ENCODE measurements at places on chromosomes 2 and 18. TPM values are rescaled to one million over a fixed set of nuclear protein-coding genes. Genes with fewer than 3 reads are reported as not detected.

The ITPRIPL1 gene
- polyA plus RNA-seq, result 8.6 TPM

The NEMP2 gene
- 12.1 TPM for polyA plus RNA-seq

GRCh38 chr2:174333372-174334277, 1.1 kb upstream of the SP9 start:
- H3K27me3 ChIP-seq, result peaks cover 77% of the 10 kb centered on the region
- peaks cover 3% of the 10 kb centered on the region for H3K36me3 ChIP-seq
- H3K4me1 ChIP-seq, result peaks cover 42% of the 10 kb centered on the region
- H3K4me3 ChIP-seq, result peak overlapping the region; percentile 47

DNA sequence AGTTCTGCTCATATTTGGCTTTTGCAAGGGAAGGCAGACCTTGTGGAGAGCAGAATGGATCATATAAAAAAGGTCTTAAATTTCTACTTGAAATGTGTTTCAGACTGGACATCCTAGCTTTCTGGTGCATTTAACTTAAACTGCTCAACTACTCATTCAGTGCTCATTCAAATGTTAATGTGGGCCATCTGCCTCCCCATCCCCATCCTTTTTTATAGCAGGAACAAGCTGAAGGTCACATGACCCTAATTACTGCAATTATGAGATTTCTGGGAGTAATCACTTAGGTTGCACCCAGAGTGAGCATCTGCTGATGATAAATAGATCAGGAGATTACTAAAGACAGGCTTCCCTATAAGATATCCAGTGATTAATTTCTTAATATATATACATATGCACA, 96.1 kb downstream of the MAP2 start:
- no peaks in the 10 kb centered on the region for H3K36me3 ChIP-seq
- H3K27ac ChIP-seq, result no peak overlapping the region
- peaks cover 14% of the 10 kb centered on the region for H3K4me1 ChIP-seq
- DNase-seq, result no peak
- H3K4me3 ChIP-seq, result no peak overlapping the region

- H3K4me1 ChIP-seq, result peaks cover 47% of the 10 kb centered on the region
- H3K36me3 ChIP-seq, result no peaks in the 10 kb centered on the region
- peaks cover 98% of the 10 kb centered on the region for H3K27me3 ChIP-seq
- H3K4me3 ChIP-seq, result peak overlapping the region; percentile 75
Measured at GRCh38 chr2:70902067-70902442, 33.6 kb upstream of the ATP6V1B1 start.

DNA sequence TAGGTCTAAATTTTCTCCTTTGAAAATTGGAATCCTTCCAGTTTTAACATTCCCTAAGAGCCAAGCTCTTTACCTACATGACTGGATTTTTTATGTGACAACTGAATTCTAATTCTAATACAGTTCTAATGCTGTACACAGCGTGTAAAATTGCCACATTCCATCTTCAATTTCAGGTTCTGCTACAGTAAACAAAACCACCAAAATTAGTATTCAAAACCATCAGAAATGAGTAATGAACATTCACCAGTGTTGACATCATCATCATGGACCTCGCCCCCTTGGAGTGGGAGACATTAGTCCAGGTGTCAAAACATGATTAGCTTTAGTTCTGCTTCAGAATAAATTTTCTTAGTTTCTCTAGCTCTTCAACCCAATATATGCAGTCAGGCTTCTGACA, 133.6 kb downstream of the MBD2 start:
- no peaks in the 10 kb centered on the region for H3K27me3 ChIP-seq
- no peaks in the 10 kb centered on the region for H3K36me3 ChIP-seq
- H3K27ac ChIP-seq, result no peak overlapping the region
- no peak for DNase-seq

DNA sequence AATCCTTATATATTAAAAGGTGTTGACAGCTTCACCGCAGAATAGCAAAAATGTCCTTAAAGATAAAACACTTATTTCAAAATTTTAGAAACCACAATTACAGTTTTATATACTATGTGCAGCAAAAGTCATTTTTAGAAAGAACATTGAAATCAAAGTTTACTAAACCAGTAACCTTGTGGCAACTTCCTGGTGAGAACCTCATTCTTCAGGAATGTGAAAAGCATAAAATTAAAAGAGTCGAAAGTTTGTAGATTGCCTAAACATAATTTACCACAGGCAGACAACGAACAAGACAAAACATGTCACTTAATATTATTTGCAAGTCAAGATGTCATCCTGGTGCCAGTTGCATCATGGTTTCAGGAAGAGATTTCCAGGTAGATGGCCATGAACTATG, 108.3 kb upstream of the NRP2 start:
- H3K27ac ChIP-seq, result no peak overlapping the region
- no peak for DNase-seq
- H3K36me3 ChIP-seq, result peaks cover 9% of the 10 kb centered on the region
- H3K4me1 ChIP-seq, result no peaks in the 10 kb centered on the region
- no peak overlapping the region for H3K4me3 ChIP-seq
- H3K27me3 ChIP-seq, result no peaks in the 10 kb centered on the region

DNA sequence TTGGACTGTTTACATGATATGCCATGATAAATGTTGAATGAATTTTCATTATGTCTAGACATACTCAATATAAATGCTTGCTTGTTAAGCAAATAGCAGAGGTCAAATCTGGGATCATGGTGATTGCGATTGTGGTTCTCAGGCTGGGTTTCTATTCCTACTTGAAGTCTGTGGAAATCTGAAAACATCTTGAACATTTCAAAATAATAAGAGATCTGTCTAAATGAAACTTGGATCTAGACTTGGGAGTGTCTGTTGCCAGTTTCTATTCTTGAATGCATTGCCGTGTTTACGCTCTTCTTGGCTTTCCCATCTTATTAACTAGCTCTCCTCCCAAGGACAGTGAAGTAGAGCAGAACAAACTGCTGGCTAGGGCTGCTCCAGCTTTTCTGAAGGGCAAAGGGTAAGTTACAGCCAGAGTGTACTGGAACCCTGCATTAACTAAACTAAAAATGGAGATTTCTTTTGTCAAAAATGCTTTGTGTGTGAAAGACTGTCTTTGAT, 127.7 kb downstream of the DTNA start:
- H3K36me3 ChIP-seq, result no peaks in the 10 kb centered on the region
- no peak overlapping the region for H3K4me3 ChIP-seq
- no peak overlapping the region for H3K27ac ChIP-seq
- H3K4me1 ChIP-seq, result no peaks in the 10 kb centered on the region
- DNase-seq, result no peak

DNA sequence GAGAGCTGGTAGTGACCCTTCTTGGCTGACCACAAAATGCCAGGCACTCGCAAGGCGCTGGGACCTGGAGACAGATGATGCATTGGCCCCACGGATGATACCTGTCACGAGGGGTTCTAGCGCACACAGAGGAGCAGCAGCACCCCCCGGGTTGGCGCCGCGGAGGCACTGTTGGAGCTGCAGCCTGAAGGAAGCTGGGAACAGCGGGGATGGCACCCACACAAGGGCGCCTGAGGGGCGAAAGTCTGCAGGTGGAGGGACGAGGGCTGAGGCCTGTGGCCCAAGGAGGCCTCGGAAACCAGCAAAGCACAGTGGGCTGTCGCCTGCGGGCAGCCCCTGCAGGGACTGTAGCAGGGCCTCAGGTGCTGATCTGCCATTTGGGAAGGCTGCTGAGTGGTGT, 33.6 kb downstream of the FAM228A start:
- no peak for DNase-seq
- H3K36me3 ChIP-seq, result peaks cover 93% of the 10 kb centered on the region
- no peak overlapping the region for H3K4me3 ChIP-seq
- H3K27ac ChIP-seq, result no peak overlapping the region
- H3K27me3 ChIP-seq, result no peaks in the 10 kb centered on the region
- no peaks in the 10 kb centered on the region for H3K4me1 ChIP-seq

- no peak overlapping the region for H3K27ac ChIP-seq
- H3K4me1 ChIP-seq, result no peaks in the 10 kb centered on the region
- no peaks in the 10 kb centered on the region for H3K36me3 ChIP-seq
- H3K27me3 ChIP-seq, result no peaks in the 10 kb centered on the region
- no peak overlapping the region for H3K4me3 ChIP-seq
Measured at GRCh38 chr2:60309336-60309735, 244.1 kb downstream of the BCL11A start.

DNA sequence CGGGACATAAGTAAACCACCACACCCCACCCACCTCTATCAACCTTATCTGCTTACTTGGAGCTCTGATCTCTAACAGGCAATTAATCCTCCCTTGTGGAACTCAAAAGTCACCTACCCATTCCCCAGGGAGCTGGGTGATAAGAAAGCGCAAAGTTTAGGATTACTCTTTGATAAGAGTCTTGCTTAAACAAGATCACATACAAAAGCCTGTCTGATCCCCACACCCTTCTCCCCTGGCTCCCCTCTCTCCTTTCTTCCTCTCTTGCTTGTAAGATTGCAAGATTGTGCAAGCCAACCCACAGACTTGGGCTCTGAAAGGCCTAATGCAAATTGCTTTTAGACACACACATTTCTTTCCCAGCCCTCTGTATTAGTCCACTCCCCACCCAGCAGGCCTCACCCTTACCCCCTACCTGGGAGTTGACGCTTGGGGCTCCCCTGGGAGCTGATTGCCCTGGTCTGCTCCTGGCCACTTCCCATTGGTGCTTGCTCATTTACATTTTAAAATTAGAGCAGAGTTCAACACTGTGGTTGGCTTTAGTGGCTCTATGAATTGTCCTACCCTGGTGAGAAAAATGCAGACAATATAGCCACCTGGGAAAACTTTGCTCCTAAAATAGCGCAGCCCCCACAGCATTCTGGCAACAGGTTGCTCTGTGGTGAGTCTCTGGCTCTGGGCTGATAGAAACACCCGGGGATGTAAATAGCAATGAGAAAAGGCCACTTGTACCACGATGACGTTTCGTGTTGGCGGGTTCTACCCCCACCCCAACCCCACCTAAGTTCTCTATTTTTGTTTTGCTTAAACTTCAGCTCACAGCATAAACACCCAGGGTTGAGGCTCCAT, 92.8 kb upstream of the MSH2 start:
- H3K27ac ChIP-seq, result no peak overlapping the region
- DNase-seq, result no peak
- no peak overlapping the region for H3K4me3 ChIP-seq
- H3K27me3 ChIP-seq, result peaks cover 8% of the 10 kb centered on the region
- no peaks in the 10 kb centered on the region for H3K36me3 ChIP-seq

DNA sequence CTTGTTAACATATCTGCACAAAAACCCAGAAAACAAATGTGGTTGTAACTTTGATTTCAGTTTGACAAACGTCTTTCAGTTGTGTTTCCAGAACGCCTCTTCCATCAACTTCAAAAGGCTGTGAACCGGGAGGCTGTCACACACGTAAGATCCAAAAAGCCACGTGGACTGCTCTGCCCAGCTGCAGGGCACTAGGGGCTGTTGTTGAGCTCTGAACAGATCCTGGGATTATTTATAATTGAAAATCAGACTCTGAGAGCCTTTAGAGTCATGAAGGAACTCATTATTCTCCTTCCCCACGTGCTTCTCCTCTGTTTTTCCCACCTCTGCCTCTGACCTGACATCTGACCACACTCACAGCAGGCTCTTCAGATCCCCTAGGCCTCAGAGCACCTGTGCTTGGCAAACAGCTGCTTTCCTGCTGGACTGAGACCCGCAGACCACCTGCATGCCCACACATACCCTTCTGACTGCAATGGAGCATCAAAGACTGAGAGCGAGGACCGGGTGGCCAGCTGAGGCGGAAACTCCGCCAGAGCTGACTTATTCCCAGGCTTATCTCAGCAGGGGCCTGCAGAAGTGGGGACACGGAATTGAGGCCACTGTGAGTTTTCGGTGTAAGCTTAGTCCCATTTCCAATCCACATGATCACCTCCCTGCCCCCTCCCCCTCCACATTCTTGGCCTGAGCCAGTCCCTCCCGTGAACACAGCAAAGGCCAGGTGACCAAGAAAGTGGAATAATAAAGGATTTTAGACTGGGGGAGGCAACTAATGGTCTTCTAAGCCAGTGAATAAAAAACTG, 114.8 kb downstream of the ATL2 start:
- no peaks in the 10 kb centered on the region for H3K36me3 ChIP-seq
- no peak for DNase-seq
- H3K27me3 ChIP-seq, result peaks cover 9% of the 10 kb centered on the region
- H3K27ac ChIP-seq, result no peak overlapping the region
- peaks cover 6% of the 10 kb centered on the region for H3K4me1 ChIP-seq

DNA sequence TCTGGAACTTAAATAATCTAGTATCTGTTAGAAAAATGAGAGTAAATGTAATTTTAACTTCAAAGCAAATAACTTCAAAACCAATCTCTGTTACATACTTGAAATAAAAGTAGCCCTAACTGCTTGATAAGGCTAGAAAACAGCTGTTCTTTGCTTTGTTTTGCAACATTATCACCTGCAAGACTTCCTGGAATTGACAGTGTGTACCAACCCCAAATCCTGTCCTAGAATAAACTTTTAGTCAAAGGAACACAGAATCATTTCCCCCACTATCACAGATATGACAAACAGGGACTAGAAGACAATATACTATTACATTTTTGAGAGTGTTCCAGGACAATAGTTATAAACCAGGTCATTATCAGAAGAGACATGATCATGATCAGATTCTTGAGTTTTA, 105.3 kb upstream of the PGAP1 start:
- no peak for DNase-seq
- H3K36me3 ChIP-seq, result peaks cover 88% of the 10 kb centered on the region
- H3K27me3 ChIP-seq, result no peaks in the 10 kb centered on the region

DNA sequence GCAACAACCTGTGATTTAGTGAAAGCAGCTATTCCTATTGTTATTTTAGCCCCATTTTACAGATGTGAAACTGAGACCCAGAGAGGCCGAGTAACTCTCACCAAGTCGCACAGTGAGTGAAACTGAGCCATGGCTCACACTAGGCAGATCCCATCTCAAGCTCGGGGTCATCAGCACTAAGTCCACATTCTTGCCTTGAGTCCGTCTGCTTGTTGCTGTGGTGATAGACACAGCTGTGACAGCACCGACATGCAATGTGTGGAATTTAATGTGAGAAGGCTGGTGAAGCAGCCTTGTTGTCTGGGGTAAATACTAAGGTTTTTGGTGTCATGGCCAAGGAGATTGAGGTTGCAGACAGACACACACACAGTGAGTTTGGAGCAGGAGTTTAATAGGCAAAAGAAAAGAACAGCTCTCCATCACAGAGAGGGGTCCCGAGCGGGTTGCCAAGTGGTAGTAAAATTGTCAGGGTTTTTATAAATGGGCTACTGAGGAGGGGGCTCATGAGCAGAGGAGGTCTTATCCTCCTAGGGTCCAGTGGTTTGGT, 40.2 kb upstream of the GMCL1 start:
- H3K4me3 ChIP-seq, result no peak overlapping the region
- H3K36me3 ChIP-seq, result no peaks in the 10 kb centered on the region
- no peaks in the 10 kb centered on the region for H3K27me3 ChIP-seq
- no peak overlapping the region for H3K27ac ChIP-seq
- peaks cover 14% of the 10 kb centered on the region for H3K4me1 ChIP-seq

DNA sequence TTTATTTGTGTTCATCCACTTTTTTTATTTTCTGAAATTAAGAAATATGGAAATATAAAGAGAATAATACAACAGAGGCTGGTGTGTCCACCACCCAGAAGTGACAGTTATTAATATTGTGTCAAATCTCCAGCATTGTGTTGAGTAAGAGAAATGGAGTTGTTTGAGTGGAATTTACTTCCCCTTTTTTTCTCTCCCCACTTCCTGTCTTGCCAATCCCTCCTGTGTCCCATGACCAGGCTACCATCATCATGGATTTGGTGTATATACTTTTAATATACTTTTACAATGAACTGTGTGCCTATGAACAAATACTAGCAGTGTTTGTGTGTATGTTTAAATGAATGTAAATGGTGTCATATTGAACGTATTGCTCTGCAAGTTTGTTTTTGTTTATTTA, 276.9 kb upstream of the SKOR2 start:
- no peak for DNase-seq
- H3K4me1 ChIP-seq, result no peaks in the 10 kb centered on the region
- H3K36me3 ChIP-seq, result no peaks in the 10 kb centered on the region
- H3K4me3 ChIP-seq, result no peak overlapping the region
